ENCODE measurements at places on chromosomes 3 and 15. TPM values are rescaled to one million over a fixed set of nuclear protein-coding genes. Genes with fewer than 3 reads are reported as not detected.

- DNase-seq = peak; percentile 14
These were observed 30.9 kb downstream of the MGLL start for GRCh38 chr3:127791221-127791913.

DNA sequence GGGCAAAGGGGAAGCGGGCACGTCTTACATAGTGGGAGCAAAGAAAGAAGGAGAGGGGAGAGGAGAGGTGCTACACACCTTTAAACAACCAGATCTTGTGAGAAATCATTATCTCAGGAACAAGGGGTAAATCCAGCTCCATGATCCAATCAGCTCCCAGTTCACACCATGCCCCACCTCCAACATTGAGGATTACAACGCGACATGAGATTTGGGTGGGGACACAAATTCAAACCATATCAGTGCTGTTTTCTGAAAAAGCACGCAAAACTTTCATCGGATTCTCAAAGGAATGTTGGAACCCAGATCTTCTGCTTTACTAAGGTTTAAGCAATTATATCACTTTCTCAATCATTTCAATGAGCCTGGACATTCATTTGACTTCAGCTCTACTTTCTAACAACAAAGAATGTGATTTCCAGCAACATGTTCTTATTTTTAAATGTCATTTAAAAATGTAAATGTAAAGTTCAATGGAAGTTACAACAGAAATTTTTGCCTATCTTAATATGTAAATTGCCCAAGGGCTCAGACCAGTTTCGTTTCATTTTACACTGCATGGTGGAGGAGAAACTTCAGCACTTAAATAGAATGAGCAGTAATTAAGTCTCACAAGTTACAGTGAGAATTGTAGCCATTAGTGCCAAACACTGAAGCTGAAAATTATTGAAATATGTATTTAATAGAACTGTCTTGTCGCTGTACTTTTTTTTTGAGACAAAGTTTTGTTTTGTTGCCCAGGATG, 8.4 kb upstream of the CCDC54 start:
- no peak for DNase-seq

CLDN18 gene
- not detected for total RNA-seq

DNA sequence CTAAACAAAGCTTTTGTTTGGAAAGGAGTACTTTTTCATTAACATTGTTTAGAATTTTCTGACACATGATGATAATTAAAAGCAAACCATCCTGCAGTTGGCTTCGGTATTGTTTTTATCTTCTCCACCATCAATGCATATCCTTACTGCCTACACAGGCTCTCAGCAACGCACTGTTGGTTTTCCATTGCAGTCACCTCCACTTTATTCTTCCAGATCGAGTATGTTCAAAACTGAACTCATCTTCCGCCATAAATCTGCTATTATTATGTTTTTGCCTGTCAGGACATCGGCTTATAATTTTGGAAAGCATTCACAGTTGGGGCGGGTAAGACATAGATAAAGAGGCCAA, 589 bp upstream of the SENP5 start:
- DNase-seq = no peak

DNA sequence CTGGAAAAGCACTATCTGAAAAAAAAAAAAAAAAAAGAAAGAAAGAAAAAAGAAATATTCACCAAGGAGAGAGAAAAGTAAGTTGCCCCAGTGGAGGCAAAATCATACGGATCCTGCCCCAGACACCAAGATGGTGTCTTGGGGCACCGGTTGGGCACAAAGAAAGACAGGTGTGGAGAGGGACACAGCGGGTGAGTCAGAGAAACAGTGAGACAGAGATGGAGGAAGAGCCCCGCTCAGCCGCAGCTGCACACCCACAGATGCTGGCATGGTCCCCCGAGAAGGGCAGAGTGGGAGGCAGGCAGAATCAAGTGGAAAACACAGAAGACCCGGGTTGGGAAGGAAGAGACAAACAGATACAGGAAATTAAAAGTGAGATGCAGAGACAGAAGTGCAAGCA, 129.7 kb upstream of the SMAD3 start:
- no peak for DNase-seq

DNA sequence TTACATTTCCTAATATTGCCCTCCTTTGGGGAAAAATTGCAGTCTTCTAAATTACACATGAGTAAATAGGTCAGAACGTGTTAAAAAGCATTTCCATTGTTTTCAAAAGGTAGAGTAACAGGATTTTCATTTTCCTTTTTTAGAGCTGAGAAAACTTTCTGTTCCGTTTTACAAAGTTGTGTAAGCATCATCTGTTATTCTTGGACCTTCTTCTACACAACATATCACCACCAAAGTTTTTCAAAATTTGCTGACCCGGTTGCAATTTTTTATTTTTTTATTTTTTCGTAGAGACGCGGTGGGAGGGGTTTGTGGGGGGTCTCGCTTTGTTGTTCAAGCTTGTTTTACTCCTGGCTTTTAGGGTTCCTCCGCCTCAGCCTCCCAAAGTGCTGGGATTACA, 1.1 kb downstream of the CCDC39 start:
- no peak for DNase-seq

KIF15 gene
- total RNA-seq = 36.7 TPM

GRCh38 chr3:160719710-160720109, 36.3 kb upstream of the PPM1L start:
- DNase-seq = no peak

DNA sequence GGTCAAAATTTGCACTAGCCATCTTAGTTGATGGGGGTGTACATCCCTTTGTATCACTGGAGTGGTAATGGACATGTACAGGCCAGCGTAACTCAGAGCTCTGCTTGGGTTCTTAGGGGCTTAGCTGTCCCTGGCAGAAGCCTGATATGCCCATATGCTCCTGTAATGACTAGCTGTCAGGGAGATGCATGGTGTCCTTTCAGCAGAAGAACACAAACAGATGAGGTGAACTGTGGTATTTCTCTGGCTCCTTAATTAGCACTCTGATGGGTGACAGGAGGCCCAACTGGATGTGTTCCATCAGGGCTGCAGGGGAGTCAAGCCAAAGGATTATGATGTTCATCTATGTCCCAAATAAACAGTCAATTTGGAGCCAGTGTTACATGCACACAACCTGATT, 774.5 kb downstream of the AGBL1 start:
- DNase-seq = no peak

DNA sequence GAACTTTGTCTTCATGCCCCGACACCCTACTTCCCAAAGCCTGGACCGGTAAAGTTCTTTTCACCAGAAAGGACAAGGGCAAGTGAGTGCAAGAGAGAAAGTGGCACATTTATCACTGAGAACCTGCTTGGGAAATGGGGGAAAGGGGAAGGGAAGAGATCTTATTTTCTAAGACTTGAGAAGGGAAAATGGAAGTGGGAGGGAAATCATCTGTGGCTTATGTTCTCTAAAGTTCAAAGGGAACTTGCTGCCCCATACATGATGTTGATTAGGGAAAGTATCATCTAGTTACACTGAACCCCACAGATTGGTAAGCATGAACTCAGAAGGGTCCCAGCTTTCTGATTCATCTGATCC, 199.5 kb upstream of the LPP start:
- no peak for DNase-seq

DNA sequence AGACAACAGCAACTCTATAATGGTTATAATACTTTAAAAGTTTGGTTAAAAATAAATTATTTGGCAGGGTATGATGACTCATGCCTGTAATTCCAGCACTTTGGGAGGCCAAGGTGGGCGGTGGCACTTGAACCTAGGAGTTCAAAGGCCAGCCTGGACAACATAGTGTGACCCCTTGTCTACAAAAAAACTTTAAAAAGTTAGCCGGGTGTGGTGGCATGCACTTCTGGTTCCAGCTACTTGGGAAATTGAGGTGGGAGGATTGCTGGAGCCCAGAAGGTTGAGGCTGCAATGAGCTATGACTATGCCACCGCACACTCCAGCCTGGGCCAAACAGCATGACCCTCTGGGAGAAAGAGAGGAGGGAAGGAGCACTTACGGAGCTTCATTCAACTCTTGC, 7.7 kb upstream of the TRPC1 start:
- DNase-seq = no peak

- DNase-seq = no peak
These were observed 164.5 kb downstream of the PTPRG start for GRCh38 chr3:61725851-61726333.

- DNase-seq = no peak
These were observed 1.4 kb downstream of the GJD2 start for GRCh38 chr15:34753236-34753894.

- DNase-seq = no peak
These were observed 272.1 kb downstream of the UNC13C start for GRCh38 chr15:54250326-54250725.

CEMIP gene
- not detected for total RNA-seq

DNA sequence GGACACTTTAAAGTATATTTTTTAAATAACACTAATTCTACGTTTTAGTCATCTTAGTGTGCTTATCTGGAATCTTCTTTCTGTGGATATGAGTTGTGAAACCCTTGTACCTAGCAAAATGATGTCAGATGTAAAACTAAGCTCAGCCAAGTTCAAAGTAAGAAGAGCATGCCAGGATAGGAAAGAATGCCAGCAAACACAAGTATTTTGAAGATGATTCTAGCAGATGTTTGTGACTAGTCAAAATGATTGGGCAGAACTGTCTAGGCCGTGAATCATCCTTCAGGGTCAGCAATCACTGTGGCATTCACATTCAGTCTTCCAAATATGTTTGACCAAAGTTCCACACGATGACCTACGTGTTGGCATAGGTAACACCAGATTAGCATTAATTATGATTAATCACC, 5.4 kb upstream of the PLOD2 start:
- no peak for DNase-seq

GRCh38 chr3:7112523-7113056, 251.7 kb downstream of the GRM7 start:
- no peak for DNase-seq

GRCh38 chr3:123632161-123632655, 47.4 kb upstream of the HACD2 start:
- no peak for DNase-seq

GRCh38 chr3:86744051-86744450, 246.9 kb downstream of the VGLL3 start:
- no peak for DNase-seq

- DNase-seq = no peak
These were observed 31.5 kb upstream of the ZNF502 start for GRCh38 chr3:44680921-44681455.

DNA sequence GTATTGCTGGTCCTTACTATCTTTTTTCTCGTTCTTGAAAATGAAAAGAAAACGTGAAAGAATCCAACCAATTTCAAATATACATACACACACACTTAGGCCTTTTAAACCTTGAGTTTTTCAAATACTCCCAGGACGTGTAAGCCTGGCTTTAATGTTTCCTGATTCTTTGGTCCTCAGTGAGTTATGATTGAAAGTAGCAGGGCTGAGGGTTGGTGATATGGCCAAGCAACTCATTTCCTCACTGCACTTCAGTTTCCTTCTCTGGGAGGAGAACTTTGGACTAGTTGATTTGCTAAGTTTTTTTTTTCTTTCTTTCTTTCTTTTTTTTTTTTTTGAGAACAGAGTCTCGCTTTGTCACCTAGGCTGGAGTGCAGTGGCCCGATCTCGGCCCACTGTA, 34.6 kb downstream of the CHD2 start:
- DNase-seq = no peak

- no peak for DNase-seq
These were observed 68.6 kb upstream of the ITGA11 start for GRCh38 chr15:68500363-68501258.

- DNase-seq = no peak
These were observed 73.0 kb downstream of the EEFSEC start for GRCh38 chr3:128226186-128226725.

- DNase-seq = no peak
These were observed 217.8 kb upstream of the EOMES start for GRCh38 chr3:27939940-27940339.

DNA sequence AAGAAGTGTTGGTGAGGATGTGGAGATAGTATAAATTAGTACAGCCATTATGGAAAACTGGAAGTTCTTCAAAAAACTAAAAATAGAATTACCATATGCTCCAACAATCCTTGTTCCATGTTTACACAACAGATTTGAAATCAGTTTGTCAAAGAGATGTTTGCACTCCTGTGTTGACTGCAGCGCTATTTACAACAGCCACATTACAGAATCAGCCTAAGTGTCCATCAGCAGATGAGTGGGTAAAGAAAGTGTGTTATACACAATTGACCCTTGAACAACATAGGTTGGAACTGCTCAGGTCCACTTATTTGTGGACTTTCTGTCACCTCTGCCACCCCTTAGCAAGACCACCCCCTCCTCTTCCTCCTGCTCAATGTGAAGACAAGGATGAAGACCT, 34.7 kb downstream of the LMLN start:
- no peak for DNase-seq

DNA sequence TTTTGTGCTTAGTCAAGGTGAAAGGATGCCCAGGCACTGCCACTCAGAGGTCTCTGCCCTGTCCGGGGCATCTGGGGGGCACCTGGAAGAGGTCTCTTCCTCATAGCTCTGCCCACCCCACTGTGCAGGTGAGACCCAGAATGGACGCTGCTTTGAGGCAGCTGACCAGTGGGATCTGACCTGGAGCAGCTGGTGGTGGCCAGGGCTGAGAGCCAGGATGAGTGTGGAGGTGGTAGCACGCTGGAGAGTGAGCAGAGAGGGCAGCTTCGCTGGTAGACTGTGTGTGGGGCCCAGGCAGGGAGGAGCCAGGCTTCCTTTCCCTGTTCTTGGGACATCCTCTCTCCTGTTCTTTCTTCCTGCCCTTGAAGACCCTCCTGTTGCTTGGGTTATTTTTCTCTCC, 32.2 kb upstream of the PLA2G4E start:
- no peak for DNase-seq

GRCh38 chr3:171351676-171352075, 108.5 kb downstream of the TNIK start:
- DNase-seq = no peak

ISL2 gene
- total RNA-seq = not detected

- DNase-seq = no peak
These were observed 359.2 kb upstream of the THRB start for GRCh38 chr3:24853685-24854490.

UBE3A gene
- total RNA-seq = 122 TPM

GPR62 gene
- not detected for total RNA-seq

DNA sequence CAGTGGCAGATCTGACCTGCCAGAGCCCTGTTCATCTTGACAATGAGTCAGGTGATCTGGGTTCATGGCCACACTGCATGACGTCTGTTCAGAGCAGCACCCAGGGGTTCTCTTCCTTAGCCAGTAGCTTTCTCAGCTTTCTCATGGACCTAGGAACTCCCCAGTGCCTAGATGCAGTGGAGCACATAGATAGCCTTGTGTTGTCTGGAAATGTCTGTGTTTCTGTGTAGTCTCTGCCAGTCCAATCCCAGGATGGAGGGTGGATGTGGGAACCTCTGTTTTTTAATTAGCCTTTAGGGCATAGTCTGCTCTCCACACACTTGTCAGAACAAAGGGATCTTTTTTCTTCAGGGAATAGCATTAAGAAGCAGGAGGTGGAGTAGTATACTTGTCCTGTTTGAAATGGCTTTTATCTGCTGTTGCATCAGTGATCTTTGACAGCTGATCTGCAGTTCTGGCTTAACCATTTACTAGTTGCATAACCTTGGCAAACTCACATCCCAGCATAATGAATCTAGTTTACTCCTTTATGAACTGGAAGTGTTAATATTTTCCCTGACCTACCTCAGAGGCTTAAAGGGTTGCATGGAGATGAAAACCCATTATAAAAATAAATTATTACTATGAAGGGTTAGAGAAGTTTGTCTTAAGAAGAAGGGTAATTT, 16.1 kb upstream of the CACNA1D start:
- DNase-seq = no peak

Data from activated naive CD8-positive, alpha-beta T cell treated with anti-CD3 and anti-CD28 coated beads for 36 hours (primary cell).